ENCODE measurements at places on chromosomes 7 and 10. TPM values are rescaled to one million over a fixed set of nuclear protein-coding genes. Genes with fewer than 3 reads are reported as not detected.

DNA sequence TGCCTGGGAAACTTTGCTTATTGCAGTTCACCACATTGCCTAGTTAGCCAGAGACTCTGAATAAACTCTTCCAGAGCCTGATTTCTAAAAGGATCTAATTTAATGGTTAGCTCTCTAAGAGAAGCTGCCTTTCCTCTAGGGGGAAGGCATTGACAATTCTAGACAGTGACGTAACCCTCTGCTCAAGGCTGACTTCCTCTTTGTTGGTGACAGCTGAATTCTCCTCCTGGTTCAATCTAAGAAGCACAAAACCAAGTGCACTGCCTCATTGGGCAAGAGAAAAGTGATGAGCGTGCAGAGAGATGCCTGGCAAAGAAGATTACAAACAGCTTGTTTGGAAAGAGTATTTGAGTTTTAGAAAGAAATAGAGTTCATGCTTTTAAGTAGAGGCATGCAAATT is 102.7 kb downstream of the MACC1 start:
- no peak for DNase-seq
- H3K27ac ChIP-seq, result no peak overlapping the region
- H3K36me3 ChIP-seq, result no peaks in the 10 kb centered on the region
- no peak overlapping the region for H3K4me3 ChIP-seq
- H3K4me1 ChIP-seq, result no peaks in the 10 kb centered on the region
- H3K27me3 ChIP-seq, result no peaks in the 10 kb centered on the region

DNA sequence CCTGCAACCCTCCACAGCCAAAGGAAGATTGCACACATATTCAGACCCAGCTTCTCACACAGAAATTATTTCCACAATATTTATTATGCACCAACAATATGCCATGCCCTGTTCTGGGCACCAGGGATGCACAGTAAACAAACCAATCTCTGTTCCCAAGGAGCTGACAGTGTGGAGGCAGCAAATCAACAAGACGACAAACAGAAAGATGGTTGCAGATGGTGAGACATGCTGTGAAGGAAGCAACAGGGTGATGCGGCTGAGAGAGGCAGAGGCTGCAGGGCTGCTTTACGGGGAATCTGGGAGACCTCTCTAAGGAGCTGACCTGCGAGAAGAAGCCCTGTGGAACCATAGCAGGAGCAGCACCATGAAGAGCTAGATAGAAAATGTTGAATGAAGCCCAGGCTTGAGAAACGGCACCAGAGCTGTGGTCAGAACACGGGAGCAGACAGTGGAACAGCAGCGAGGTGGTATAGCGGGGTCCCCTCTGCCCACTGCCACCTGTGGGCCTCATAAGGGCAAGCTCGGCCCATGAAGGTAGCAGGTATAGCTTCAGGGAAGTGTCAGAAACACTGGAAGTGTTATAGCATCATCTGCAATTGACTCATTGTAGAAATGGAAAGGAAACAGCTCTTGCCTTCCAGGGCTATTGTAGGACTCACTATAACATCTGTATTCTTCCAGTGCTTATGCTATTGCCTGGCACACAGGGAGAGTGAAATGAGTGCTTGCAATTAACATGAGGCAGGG is 17.4 kb downstream of the RBP3 start:
- no peak for DNase-seq
- H3K4me3 ChIP-seq, result no peak overlapping the region
- H3K27ac ChIP-seq, result no peak overlapping the region
- no peaks in the 10 kb centered on the region for H3K4me1 ChIP-seq

DNA sequence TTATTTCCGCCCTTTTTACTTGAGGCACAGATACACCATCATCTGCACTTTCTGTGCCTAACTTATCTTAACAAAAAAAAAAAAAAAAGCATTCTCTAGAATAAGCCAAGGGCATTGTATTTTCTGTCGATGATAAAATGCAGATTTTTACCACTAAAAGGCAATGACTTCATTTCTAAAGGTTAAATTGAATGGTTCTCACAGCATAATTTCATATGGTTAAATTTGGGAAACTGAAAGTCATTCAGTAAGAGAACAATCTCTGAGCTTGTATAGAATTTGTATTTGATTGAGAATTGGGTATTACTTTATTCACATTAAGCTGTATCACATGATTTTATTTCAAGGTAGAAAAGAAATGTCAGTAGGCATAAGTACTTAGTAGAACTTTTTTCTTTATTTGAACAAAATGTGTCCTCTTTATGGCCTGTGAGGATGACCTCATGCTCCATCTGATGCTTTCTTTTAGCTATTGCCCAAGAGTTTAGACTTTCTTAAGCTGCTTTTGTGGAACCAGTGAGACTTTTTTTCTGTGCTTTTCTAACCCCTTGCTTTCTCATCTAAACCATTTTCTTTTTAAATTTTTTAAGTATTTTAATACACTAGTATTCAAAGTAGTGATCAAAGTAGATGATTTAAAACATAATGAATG is 110.3 kb downstream of the LRRC4 start:
- H3K4me3 ChIP-seq, result no peak overlapping the region
- H3K36me3 ChIP-seq, result no peaks in the 10 kb centered on the region
- H3K4me1 ChIP-seq, result no peaks in the 10 kb centered on the region
- no peak overlapping the region for H3K27ac ChIP-seq
- no peak for DNase-seq

GRCh38 chr10:115963848-115964247 is 309.2 kb downstream of the GFRA1 start:
- no peaks in the 10 kb centered on the region for H3K36me3 ChIP-seq
- no peaks in the 10 kb centered on the region for H3K4me1 ChIP-seq
- DNase-seq, result no peak
- no peak overlapping the region for H3K4me3 ChIP-seq
- H3K27me3 ChIP-seq, result no peaks in the 10 kb centered on the region

The VSTM2A gene
- total RNA-seq, result 0.84 TPM

DNA sequence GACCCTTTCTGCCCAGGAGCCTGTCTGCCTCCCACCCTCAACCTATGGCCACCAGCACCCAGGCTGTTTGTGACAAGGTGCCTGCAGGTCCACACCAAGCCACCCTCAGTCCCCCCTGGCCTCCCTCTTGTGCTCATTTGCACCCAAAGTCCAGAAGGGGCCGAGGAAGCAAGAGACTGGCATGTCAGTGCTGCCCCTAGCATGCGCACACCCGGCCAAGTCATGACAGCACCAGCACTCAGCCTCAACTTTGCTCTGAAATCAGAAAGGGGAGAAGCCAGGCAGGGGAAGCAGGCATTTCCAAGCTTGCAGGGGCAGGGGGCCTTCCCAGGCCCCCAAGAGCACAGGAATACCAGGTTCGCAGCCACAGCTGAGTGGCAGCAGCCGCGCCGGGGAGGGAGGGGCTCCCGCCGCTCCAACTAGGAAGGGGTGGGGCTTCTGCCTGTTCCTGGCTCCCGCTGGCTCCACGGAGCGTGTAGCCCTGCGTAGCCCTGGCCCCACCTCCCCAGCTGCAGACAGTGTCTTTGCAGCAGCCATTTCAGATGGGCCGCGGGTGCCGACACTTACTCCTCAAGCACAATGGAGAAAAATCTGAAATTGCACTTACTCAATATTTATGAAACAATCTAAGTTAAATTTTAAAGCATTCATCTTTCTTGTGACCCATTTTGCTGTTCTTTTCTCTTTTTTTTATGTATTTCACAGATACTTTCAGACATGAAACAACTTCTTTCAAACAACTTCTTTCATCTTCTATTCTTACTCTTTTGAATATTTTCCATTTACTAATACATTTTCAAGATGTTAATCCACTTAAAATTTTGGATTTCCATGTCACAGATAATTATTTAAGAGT is 54.9 kb upstream of the ABCB5 start:
- H3K36me3 ChIP-seq, result no peaks in the 10 kb centered on the region
- H3K27me3 ChIP-seq, result no peaks in the 10 kb centered on the region
- no peak overlapping the region for H3K4me3 ChIP-seq
- peak overlapping the region; percentile 83 for H3K27ac ChIP-seq

- no peaks in the 10 kb centered on the region for H3K4me1 ChIP-seq
- H3K27ac ChIP-seq, result no peak overlapping the region
- no peak overlapping the region for H3K4me3 ChIP-seq
- H3K27me3 ChIP-seq, result no peaks in the 10 kb centered on the region
Observed at GRCh38 chr7:8229927-8230326, 32.0 kb downstream of the ICA1 start.

The TUBAL3 gene
- total RNA-seq, result 0.22 TPM

DNA sequence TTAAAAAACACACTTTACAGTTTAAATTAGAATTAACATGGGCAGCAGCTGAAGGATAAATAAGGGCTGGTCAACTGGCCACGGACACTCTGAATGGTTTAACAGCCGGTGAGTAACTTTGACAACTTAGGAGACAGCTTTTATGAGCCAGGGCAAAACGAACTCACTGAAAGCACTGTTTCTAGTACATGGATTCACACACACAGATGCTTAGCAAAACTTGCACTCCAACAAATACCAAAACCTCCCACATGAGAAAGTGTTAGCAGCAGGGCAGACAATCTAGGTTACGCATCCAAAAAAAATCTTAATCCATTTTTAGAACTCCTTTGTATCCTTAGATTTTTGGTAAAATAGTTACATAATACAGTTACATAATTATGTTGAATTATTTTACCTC is 486.4 kb downstream of the PHTF2 start:
- DNase-seq, result no peak
- no peak overlapping the region for H3K4me3 ChIP-seq
- no peak overlapping the region for H3K27ac ChIP-seq
- H3K4me1 ChIP-seq, result no peaks in the 10 kb centered on the region
- H3K36me3 ChIP-seq, result no peaks in the 10 kb centered on the region

The GSTO2 gene
- total RNA-seq, result 0.78 TPM

- H3K36me3 ChIP-seq, result peaks cover 68% of the 10 kb centered on the region
- H3K27ac ChIP-seq, result no peak overlapping the region
- no peak for DNase-seq
- H3K4me3 ChIP-seq, result no peak overlapping the region
- H3K27me3 ChIP-seq, result no peaks in the 10 kb centered on the region
- no peaks in the 10 kb centered on the region for H3K4me1 ChIP-seq
Observed at GRCh38 chr10:133458021-133458709, 4.4 kb downstream of the SCART1 start.

The CYP3A4 gene
- total RNA-seq, result not detected

GRCh38 chr7:105028004-105028403 is 14.0 kb downstream of the KMT2E start:
- no peak for DNase-seq
- H3K27me3 ChIP-seq, result no peaks in the 10 kb centered on the region
- peaks cover 50% of the 10 kb centered on the region for H3K4me1 ChIP-seq
- no peak overlapping the region for H3K27ac ChIP-seq

The CYP2C19 gene
- total RNA-seq, result not detected

DNA sequence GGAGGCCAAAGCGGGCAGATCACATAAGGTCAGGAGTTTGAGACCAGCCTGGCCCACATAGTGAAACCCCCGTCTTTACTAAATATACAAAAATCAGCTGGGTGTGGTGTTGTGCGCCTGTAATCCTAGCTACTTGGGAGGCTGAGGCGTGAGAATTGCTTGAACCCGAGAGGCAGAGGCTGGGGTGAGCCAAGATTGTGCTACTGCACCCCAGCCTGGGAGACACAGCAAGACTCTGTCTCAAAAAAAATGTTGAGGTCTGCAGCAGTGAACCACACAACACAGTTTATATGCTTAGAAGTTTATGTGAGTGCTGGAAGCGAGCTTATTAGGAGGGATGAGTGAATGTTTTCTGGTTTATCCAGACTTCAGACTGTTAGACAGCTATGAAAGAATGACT is 10.4 kb downstream of the LHPP start:
- H3K27me3 ChIP-seq, result no peaks in the 10 kb centered on the region
- H3K4me1 ChIP-seq, result no peaks in the 10 kb centered on the region
- no peak for DNase-seq
- peaks cover 4% of the 10 kb centered on the region for H3K36me3 ChIP-seq
- no peak overlapping the region for H3K27ac ChIP-seq

DNA sequence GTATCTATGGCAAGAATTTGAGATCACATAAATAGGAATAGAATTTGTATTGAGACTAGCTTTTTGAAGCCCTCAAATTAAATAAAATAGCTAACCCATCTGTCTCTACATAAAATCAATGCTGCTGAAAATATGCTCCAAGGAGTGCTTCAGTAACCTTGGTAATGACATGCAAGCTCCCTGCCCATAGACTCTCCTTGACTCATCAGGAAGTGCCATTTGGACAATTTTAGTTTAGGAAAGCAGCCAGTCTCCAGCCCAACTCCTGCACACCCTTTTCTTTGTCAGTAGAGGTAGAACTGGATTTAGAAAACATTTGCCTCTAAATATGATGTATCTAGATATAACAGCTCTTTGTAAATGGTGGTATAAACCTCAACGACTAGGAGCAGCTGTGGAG is 69.9 kb upstream of the PTPRZ1 start:
- H3K36me3 ChIP-seq, result no peaks in the 10 kb centered on the region
- no peaks in the 10 kb centered on the region for H3K27me3 ChIP-seq
- no peak overlapping the region for H3K27ac ChIP-seq
- H3K4me3 ChIP-seq, result no peak overlapping the region

The ZNF273 gene
- total RNA-seq, result 3.0 TPM

GRCh38 chr7:111173990-111174389 is 83.1 kb downstream of the LRRN3 start:
- H3K27me3 ChIP-seq, result no peaks in the 10 kb centered on the region
- H3K36me3 ChIP-seq, result no peaks in the 10 kb centered on the region
- no peak overlapping the region for H3K27ac ChIP-seq
- H3K4me1 ChIP-seq, result no peaks in the 10 kb centered on the region

The CUEDC2 gene
- total RNA-seq, result 113 TPM

DNA sequence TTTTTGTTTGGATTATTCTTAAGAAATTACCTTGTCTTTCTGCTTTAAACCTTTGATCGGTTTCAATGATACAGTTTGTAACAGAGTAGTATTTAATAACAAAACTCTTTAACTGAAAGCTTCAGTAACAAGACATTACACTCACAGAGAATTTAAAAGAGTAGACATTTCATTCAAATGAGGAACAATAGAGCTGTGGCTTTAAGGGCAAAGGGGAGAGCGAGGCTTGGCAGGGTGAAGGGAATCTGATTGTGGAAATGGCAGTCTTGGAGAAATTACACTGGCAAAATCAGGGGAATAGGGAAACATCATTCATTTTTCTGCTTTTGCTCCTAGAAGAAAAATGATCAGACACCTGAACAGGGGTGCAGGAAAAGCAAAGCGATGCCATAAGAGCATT is 5.1 kb upstream of the HIPK2 start:
- no peak overlapping the region for H3K27ac ChIP-seq
- DNase-seq, result no peak
- H3K36me3 ChIP-seq, result no peaks in the 10 kb centered on the region
- H3K27me3 ChIP-seq, result no peaks in the 10 kb centered on the region
- H3K4me3 ChIP-seq, result no peak overlapping the region
- H3K4me1 ChIP-seq, result peaks cover 12% of the 10 kb centered on the region

GRCh38 chr7:101058355-101058754 is 26.9 kb upstream of the TRIM56 start:
- peak; percentile 19 for DNase-seq
- H3K27ac ChIP-seq, result no peak overlapping the region
- H3K36me3 ChIP-seq, result no peaks in the 10 kb centered on the region
- no peak overlapping the region for H3K4me3 ChIP-seq
- peaks cover 74% of the 10 kb centered on the region for H3K27me3 ChIP-seq

The NEUROD6 gene
- not detected for total RNA-seq

GRCh38 chr10:116112232-116113231 is 160.5 kb downstream of the GFRA1 start:
- peak overlapping the region; percentile 31 for H3K27ac ChIP-seq
- H3K4me3 ChIP-seq, result no peak overlapping the region
- no peaks in the 10 kb centered on the region for H3K27me3 ChIP-seq
- DNase-seq, result no peak
- no peaks in the 10 kb centered on the region for H3K36me3 ChIP-seq
- peaks cover 4% of the 10 kb centered on the region for H3K4me1 ChIP-seq

- H3K27me3 ChIP-seq, result no peaks in the 10 kb centered on the region
- H3K36me3 ChIP-seq, result peaks cover 7% of the 10 kb centered on the region
- no peak overlapping the region for H3K4me3 ChIP-seq
- DNase-seq, result no peak
Observed at GRCh38 chr10:126933116-126933515, 27.9 kb downstream of the DOCK1 start.

GRCh38 chr7:83593921-83594475 is 54.9 kb downstream of the SEMA3E start:
- DNase-seq, result no peak
- no peaks in the 10 kb centered on the region for H3K4me1 ChIP-seq
- no peaks in the 10 kb centered on the region for H3K36me3 ChIP-seq
- H3K27me3 ChIP-seq, result no peaks in the 10 kb centered on the region
